ENCODE measurements at places on chromosomes 6 and 20. TPM values are rescaled to one million over a fixed set of nuclear protein-coding genes. Genes with fewer than 3 reads are reported as not detected.

LCA5 gene
- total RNA-seq = 1.7 TPM

- DNase-seq = no peak
These were observed 95.9 kb upstream of the PMEPA1 start for GRCh38 chr20:57805747-57806146.

MRPS26 gene
- total RNA-seq = 128 TPM

MOG gene
- not detected for total RNA-seq

SLC26A8 gene
- 1.4 TPM for total RNA-seq

TMEM151B gene
- 0.07 TPM for total RNA-seq

- DNase-seq = no peak
These were observed 137.9 kb downstream of the RPS12 start for GRCh38 chr6:132952031-132952867.

DNA sequence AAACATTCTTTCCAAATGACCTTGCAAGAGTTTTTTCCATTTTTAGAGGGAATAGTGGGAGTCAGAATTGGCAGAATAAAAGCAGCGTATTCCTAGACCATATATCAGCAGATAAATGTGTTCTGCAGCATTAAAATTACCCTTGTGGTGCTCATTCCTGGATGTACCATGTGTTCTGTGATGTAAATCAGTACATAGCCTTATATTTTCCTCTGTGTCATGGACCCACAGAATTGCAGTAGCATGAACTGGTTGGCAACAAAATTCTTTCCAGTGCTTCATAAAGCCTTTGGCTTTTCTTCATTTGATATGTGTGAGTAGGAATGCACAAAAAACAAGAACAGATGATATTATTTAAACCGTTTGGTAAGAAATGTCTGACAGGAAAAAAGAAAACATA is 32.5 kb downstream of the ANKEF1 start:
- no peak for DNase-seq

WTAP gene
- 82.3 TPM for total RNA-seq

RBBP8NL gene
- total RNA-seq = 0.07 TPM

GRCh38 chr6:143811501-143812157 is 31.5 kb upstream of the LTV1 start:
- no peak for DNase-seq

DNA sequence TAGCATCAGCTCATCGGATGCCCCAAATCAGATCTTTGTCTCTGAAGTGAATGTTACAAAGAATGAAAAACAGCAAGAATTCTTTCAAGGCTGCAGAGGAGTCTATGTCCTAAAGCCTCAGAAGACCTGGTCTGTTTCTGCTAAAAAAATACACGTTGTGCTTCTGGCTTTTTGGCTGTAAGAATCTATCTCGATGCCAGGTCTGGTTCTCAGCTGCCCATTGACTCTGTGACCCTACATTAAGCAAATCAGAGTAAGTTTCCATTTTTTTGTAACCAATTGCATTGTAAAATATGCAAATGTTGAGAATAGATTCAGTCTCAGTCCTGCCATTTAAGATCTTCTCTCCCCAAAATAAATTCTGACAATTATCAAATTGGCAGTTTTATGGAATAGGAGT is 705.4 kb downstream of the RFPL4B start:
- no peak for DNase-seq
